ENCODE measurements at places on chromosomes 6 and 20.

- no peak for DNase-seq
Measured at GRCh38 chr6:130507666-130508028, 141.8 kb downstream of the TMEM200A start.

DNA sequence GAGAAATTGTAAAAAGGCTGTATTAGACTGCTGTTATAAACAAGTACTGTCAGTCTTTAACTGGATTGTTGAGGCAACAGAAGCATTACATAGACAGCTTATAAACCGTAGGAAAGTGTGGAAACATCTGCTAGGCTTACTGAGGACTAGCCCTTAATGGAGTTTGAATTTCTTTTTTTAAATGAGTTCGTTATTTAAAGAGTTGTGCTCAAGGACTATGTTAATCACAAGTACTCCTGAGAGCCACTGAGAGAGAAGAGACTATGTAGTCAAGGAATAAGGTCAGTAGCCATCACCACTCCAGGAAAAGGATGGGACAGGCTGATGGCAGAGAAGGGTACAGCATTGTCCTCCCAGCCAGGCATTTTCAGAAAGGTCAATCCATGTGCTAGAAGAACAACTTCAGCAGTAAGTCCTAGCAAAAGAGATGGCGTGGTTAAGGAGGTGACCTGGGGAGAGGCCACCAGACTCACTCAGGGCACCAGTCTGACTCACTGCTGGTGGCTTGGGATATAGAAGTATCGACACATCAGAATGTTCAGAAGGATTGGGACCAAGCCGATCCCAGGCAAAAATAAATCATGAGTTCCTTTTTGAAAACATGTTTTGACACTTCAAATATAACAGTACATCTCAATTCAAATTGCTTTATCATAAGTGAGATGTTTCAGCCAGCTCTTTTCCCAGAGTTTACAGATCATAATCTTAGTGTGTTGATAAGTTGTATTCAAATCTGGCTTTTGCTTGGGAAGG, 6.4 kb downstream of the RPS12 start:
- no peak for DNase-seq

GRCh38 chr20:6605055-6605935, 162.2 kb upstream of the BMP2 start:
- no peak for DNase-seq

DNA sequence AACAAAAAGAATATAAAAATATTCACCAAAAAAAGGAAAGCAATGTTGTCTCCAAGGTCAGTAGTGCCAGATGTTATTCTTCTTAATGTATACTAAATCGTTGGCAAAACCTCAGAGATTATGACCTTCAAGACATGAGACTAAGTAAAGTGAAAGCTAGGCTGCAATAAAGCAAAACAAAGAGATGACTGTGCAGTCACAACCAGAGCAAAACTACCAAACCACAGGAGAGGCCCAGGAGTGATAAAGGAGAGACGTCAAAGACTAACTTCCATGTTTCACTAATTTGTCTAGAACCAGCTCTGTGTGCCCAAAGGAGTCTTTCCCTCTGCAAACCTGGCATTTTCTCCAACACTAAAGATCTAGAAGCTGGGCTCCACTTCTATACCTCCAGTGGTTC, 155.9 kb upstream of the POU3F2 start:
- DNase-seq, result no peak

DNA sequence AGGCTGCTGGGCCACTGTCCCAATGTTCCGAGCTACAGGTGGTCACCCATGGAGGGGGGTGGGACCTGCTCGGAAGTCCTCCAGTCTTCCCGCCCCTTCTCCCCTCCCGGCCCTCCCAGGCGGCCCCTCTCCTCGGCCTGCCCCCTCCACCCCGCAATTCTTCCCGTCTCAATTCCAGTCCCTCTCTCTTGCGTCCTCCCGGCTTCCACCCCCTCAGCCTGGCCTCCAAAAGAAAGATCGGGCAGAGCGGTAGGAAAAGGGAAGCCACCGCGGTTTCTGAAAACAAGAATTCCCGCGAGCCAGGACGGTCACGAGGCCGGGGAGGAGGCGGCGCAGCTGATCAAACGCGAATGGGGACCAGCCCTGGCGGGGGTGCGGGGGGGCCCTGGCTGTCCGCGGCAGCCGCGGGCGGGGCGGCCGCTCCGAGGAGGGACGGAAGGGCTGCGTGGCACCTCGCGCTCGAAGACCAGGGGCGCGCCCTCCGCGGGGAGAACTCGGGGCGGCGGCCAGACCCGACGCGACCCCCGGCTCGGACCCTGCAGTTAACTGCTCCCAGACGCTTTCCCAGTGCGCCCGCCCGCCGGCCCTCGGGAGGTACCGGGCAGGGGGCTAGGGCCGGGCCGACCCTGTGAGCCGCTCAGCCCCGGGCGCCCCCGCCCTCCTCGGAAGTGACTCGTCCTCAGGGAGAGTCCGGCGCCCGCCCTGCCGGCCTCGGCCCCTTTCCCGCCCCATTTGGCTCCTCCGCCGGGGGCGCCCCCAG, 1.0 kb downstream of the PXDC1 start:
- peak; percentile 31 for DNase-seq

DNA sequence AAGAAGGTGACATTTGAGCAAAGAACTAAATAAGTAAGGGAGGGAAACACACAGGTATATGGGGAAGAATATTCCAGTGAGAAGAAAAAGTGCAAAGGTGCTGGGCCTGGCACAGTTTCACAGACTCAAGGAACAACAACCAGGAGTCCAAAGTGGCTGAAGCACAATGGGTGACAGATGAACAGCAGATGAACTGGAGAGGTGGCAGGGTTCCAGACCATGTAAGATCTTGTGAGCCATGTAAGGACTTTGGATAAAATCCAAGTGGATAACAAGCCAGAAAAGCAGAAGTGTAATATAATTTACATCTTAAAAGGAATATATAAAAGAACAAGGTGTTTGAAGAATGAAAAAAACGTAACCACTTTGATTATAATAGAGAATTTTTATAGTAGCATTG, 87.9 kb downstream of the MMS22L start:
- DNase-seq, result no peak

GRCh38 chr6:82492134-82492533, 128.5 kb downstream of the TPBG start:
- DNase-seq, result no peak

DNA sequence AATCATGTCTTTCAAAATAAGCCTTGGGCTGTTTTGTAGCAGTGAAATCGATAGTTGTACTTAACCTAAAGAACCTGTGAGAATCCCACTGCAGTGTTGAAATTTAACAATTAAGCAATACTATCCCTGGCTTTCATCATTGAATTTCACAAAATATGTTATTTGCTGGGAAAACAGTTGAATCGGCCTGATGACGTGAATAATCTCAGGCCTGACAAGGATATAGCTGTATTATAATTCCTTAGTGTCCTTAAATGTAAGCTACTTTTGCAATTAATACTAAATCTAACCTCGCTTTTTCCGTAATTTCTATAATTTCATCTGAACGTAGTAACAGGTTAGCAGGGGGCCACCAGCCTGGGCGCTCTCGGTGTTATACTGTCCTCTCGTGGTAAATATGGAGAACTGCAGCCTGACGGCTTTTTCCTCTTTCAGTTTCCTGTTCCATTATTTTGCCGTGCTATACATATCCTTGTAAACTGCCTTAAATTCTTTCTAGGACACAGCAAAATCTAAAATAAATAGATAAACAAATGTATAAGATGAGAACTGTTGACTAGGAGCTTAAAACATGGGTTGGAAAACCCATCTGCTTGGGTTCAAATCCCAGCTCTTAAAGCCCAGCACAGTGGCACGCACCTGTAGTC, 24.0 kb downstream of the MTFR2 start:
- peak; percentile 76 for DNase-seq

DNA sequence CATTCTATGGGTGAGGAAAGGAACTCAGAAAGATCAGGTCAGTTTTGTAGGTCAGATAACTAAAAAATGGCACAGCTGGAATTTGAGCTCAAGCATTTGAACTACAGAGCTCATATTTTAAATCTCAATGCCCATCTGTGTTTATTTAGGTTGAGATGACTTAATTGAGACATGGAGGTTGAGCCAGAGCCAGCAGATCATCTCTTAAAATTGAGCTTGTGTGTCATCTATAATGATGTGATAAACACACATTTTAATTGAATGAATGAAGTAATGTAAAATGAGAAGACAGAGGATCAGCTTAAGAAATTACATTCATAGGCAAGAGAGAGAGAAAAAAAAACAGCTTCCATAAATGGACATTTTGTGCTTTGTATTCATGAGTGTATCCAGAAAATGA, 3.7 kb downstream of the MANEA start:
- DNase-seq, result no peak

- no peak for DNase-seq
Measured at GRCh38 chr20:49993301-49993751, 10.5 kb downstream of the SNAI1 start.

DNA sequence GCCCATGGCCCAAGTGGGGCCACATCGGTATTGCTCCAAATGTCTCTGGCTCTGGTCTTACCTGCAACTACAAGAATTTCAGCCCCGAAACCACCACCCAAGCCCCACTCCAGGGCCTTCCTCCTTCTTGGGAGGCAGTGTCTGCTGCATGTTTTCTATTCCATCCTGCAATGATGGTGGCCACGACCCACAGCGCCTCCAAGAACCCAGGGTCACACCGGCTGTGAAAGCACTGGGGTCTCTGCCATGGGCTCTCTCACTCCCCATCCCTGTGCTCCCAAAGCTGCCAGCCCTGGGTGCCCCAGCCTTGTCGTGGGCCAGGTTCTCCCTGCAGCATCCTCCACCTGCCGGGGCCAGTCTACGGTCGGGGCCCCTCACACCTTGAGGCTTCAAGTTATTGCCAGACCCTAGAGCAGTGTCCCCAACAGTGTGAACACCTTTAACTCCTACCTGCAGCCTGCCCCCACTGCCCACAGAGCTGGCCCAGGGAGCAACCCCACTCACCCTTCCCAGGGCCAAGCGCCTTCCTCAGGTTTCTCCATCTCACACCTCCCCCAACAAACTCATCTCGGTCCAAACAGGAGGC, 115.4 kb downstream of the JPH2 start:
- DNase-seq, result no peak

DNA sequence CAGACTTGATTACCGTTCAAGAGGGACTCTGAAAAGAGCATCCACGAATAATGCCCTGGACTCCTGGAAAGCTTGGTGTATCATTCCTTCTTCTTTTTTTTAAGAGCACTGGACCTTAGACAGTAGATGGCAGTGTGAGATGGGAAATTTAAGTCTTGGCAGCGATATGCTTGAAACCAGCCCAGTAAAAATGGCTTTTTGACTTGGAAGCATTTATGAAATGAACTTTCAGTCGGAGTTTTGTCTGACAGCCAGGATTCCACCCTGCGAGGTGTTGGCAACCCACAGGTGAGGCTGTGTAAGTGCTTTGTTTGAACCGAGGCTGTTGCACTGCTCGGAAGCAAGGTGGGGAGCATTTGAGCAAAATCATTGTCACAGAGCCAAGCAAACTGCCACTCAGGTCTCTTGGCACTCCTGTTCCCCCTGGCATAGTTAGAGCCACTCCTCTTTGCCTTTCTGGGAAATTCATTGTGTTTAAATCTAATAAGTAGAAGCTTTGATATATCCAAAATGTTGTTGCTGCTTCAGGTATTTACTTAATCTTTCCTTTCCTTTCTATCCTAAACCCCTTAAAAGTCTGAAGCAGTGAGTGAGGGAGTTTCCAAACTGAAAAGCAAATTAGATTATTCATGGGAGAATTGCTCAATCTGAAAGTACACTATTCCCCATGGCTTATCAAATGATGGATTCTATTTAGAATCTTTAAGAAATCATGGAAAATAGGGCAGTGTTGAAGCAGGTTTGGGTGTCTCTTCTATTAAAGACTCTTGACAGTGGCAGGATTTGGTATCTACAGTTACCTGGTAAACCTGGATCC, 272.8 kb upstream of the SLC35B3 start:
- peak; percentile 42 for DNase-seq

DNA sequence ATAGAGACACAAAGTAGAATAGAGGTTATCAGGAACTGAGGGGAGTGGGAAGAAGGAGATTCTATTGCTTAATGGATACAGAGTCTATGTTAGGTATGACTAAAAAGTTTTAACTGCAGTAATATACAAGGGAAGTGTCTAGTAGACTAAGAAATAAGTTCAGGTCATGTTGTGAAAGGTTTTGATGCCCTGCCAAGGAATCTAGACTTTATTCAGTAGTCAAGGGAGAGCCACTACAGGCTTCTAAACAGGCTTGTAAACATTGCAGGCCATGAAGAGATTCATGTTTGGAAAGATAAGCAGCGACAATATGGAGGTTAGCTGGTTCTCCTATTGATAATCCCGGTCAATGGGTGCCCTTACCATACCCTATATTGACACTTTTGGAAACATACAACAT, 352.8 kb upstream of the SOX4 start:
- DNase-seq, result no peak

DNA sequence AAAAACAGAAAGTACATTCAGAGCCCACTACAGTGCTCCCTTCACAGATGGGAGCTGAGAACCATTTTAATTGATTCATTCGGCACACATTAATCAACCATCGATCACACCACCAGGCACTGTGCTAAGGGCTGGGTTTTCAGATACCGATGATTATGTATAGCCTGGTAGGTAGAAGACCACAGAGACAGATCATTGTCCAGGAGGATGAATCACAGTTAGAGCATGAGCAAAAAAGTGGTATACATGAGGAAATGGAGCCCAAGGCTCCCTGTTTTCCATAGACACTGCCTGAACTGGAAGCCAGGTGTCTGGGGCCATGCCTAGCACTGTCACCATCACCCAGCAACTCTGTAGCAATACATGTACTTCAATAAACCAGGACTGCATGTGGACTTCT, 9.0 kb upstream of the PRDM1 start:
- no peak for DNase-seq

GRCh38 chr6:143205131-143205535, 144.4 kb downstream of the AIG1 start:
- DNase-seq, result no peak

- no peak for DNase-seq
Measured at GRCh38 chr20:20184149-20184548, 131.8 kb downstream of the CFAP61 start.
